CD4-positive, alpha-beta T cell (primary cell): ENCODE measurements at places on chromosomes 7 and 10.

- no peak for DNase-seq
Observed at GRCh38 chr10:86613905-86614304, 40.4 kb upstream of the OPN4 start.

GRCh38 chr10:102782673-102783551 lies 39.2 kb downstream of the WBP1L start:
- no peak for DNase-seq

DNA sequence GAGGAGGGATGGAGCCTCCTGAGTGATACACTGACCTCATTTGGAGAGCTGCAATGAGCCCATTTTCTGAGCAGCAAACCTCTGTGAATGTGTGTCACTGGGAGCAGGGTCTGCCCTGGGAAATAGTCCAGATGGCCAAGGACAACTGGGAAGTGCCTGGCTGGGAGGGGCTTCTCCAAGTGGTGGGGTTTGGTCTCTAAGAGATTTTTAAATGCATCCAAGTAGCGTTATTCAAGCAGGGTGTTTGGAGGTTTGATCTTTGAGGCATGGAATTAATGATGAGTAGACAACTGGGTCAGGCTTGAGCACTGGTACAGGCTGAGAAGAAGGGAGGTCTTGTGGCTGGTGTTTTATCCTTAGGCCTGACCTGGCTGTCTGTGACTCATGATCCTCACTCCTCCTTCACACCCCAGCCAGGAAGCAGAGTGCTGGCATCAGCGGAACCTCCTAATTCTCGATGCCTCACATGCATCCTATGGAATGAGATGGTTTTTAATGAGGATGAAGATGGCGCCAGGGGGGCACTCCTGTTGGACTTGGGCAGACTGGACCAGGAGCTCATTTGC lies 3.3 kb downstream of the GOLGA7B start:
- no peak for DNase-seq

DNA sequence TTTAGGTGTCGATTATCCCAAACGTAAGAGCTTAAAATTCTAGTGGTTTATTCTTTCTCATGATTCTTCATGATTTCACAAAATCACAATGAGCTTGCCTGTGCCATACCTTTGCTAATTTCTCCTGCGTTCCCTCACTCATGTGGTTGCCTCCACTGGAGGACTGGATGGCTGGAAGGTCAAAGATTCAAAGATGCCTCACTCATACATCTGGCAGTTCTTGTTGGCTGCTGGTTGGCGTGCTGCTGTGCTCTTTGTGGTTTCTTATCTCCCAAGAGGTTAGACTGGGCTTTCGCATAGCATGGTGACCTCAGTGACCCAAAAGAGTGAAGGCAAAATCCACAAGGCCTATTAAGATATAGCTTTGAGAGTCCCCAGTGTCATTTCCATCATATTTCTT lies 877.6 kb upstream of the AUTS2 start:
- no peak for DNase-seq

DNA sequence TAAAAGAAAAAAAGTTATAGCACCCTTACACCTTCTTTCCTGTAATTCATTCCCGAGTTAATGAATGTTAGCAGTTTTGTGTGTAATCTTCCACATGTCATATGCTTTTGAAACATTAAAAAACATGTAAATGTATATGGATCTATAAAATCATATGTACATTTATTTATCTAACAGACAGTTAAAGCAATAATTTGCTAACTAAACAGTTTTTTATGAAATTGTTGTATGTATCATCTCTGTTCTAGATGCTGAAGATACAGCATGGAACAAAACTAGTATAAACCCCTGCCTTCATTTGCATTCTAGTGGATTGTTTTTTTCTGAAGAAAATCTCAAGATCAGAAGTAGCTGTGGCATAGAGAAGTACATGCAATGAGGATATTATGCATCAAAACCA lies 165.0 kb downstream of the POU6F2 start:
- no peak for DNase-seq

- no peak for DNase-seq
Observed at GRCh38 chr10:66322777-66323176, 603.1 kb upstream of the LRRTM3 start.

DNA sequence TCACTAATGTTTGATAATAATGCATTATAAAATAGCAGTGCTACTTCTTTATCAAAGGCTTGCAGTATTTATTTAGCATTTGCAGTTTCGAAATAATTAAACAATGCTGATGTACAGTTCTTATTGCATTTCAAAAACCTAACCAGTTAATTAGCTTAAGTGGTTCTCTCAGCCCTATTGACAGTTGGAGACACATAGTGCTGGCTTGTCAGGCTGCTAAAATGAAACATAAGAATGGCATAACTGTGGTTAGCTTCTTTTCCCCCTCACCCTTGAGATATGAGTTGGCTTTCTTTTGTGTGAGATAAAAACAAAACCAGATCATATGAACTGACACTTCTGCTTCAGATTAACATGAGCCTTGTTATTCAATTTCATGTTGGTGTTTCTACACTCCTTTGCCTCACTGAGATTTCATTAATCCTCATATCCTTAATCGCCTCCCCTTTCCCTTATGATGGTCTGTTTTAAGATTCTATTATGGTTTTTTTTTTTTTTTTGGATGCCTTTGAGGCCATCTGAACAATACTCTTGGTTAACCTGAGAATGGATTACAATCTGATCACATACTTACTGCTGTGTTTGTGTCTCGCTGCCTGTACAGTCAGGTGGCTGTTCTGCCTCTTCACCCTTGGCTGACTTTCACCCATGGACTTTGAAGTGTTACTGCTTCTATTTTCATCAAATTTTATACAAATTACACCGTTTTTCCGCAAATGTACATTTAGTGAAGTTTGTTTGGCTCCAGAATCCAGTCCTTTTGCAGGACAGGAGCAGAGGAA lies 108.0 kb downstream of the SDK1 start:
- no peak for DNase-seq

DNA sequence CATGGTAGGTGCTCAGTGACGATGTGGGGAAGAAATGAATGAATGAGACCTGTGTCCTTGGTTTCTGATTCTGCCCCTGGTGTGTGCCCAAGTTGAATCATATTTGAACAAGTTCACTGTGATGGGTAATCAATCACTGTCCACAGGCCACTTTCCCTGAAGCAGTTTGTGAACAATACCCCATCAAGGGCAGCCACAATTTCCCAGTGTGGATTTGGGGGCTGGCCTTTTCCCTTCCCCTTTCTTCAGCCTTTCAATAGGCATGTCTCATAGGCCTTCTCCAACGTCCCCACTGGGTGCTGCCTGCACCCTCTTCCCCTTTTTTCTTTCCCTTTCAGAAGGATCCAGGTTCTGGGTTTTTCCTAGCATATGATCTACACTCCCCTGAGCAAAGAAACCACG lies 64.7 kb downstream of the CREB5 start:
- DNase-seq = no peak

DNA sequence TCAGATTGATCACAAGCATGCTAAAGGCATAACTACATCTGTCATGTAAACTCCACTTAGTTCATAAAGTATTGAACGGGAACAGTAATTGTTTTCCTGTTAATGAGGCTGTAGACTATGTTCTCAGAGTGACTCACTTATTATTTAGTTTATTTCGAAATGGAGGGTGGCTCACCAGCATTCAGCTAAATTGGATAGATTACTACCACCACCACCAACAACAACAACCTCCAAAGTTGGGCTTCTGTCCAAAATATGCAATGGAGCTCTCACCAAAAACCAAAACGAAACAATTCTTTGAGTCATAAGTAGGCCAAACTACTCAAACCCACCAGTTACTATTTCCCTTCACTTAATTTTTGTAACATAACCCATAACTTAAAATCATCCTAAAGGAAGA lies 127.9 kb upstream of the NRBF2 start:
- DNase-seq = no peak

DNA sequence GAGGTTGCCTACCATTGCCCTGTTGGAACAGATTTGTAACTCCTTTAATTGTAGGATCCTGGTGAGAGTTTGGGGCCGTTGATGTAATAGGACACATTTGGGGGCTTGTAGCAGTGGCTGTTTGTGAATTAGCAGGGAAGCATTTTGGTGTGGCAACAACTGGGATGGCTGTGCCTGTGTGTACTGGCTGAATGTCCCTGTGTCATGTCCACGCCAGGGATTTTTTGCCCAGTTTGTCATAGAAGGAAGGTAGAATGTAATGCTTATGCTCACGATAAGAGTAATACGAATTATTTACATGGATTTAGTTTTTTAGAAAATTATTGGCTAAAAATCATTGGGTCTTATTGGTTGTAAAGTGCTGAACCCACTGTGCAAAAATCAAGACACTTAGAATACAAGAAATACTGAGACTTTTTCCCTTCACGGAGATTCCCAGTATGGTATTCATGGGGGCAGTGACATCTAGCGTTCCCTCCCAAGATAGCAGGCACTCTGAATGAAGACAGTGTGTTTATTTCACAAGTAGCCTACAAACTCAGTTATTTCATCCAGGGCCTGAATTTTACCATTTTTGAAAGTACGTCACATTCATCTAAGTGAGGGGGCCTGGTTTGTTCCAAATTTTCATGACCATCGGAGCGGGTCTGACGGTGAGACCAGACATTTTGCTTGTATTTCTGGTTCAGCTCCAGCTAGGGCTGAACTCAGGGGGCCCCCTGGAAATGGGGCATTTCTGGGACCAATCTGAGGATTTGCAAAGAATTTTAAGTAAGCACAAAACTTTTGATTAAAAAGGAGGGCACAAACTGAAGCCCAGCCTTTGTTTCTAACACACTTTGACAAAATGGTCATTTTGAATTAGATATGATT lies 74.7 kb downstream of the CACNB2 start:
- no peak for DNase-seq

- no peak for DNase-seq
Observed at GRCh38 chr10:2924431-2924830, 142.9 kb upstream of the PFKP start.

- no peak for DNase-seq
Observed at GRCh38 chr7:132666071-132666773, 90.0 kb upstream of the PLXNA4 start.

GRCh38 chr10:36026656-36027390 lies 384.7 kb upstream of the FZD8 start:
- no peak for DNase-seq

- no peak for DNase-seq
Observed at GRCh38 chr7:159188011-159188410, 43.3 kb upstream of the VIPR2 start.
